Osteocyte (in vitro differentiated cells): ENCODE measurements at places on chromosomes 16 and 17.

GRCh38 chr17:56832446-56832845, 1.3 kb downstream of the C17orf67 start:
- DNase-seq = no peak

DNA sequence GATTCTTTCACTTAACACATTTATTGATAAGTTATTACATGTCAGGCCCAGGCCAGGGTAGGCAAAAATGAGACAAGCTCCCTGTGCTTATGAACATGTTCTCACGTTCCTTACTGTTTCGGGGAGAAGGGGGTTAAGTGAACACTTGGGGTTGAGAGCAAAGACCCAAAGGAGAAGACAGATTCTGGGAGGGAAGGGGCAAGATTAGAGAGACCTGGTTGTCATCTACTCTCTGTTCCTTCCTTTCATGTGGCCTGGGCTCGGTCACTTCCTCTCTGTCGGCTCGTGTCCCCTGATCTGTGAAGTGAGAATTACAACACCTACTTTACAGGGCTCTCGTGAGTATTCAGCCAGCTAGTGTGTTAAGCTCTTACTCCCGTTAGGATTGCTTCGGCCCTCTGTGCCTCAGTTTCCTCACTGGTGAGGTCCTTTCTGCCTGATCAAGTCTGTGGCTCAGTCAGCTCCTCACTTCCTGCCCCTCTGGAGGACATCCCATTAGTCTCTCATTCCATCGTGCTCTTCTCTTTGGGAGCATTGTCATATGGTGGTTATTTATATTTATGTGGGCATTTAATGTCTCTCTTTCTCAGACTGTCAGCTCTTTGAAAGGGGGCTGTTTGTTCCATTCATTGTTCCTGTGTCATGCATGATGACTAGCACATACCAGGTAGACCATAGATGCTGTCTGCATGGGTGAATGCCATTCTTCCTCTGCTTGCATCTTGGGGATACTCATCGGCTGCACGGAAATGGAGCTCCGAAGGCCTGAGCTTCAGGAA, 38.9 kb downstream of the PLCG2 start:
- DNase-seq = no peak

- no peak for DNase-seq
These were observed 1.6 kb upstream of the MRPL58 start for GRCh38 chr17:75010683-75011400.

DNA sequence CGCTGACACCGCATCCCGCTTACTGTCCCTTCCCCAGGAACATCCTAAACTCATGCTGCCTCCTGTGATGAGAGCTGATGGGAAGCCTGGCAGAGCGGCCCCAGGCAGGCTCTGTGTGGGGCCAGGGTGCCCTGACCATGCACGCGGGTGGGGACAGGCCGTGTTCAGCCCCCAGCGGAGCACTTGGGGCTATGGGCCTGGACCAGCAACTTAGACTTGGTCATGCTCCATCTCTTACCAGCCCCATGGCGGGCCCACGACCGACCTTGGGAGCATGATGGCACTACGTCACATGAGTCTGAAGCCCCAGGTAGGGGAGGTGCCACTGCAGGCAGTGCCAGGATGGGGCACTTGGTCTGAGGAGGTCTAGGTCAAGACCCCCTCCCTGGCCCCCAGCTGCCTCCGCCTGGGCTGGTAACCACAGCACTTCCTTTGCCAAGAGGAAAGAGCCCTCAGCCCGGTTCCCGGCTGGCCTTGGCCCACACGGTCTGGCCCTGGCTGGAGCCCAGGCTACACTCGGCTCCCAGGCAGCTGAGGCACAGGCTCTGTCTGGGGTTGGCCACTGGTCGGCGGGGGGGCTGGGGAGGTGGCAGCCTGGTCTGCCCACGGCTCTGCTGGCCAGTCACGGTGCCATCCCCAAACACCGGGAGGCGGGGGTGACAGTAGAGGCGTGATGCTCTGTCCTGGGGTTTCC, 25.7 kb downstream of the BAHCC1 start:
- no peak for DNase-seq

DNA sequence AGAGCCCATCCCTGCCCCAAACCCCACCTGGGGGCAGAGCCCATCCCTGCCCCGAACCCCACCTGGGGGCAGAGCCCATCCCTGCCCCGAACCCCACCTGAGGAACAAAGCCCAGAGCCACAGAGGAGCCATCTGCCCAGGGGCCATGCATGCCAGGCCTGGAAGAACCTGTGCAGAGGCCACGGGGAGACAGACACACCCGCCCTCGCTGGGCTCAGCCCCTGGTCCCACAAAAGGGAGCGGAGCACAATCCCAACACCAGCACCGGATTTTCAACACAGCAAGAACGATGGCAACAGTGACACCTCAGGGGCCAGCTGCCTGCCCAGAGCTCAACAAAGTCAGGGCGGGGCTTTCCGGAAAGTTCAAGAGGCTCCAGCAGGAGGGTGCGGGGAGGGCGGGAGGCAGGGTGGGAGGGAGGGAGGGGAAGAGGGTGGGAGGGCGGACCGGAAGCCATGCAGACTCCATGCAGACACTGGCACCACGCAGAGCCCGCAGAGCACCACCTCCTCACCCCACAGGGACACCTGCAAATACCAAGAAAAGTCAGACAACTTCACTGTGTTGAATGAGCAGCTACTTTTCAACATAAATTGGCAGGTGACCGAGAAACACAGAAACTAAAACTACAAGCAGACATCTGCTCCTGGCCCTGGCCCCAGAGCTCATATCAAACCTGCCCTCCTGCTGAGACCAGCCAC, 27.9 kb upstream of the C16orf95 start:
- DNase-seq = no peak

DNA sequence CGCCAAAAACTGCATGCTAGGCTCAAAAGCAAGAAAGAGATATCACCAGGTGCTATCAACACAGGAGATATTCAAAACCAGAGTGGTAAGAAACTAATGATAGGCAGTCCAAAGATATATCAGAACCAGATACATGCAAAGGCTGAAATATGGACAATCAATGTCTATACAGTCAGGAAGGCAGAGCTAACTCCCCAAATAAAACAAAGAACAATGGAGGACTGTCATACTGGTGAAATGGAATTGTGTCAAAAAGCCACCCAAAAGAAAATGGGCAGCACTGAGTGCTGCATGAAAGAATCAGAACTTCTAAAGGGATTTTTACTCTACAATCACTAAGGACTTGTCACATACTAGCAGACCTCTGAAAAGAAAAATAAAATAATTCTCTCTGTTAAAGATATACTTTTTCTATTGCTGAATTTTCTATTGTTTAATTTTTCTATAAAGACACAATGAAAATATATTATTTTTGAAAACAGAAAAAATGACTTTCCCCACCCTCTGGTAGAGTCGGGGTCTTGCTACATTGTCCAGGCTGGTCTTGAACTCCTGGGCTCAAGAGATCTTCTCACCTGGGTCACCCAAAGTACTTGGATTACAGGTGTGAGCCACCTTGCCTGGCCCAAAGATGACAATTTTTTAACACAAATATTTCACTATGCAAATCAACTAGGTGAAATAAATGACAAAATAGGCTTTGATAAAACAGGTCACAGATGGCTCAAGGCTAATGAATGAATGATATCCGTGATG, 98.2 kb downstream of the USP32 start:
- no peak for DNase-seq

- no peak for DNase-seq
These were observed 3.3 kb upstream of the AXIN2 start for GRCh38 chr17:65564793-65565192.

GRCh38 chr16:11121914-11122692, 133.9 kb downstream of the SOCS1 start:
- DNase-seq = no peak

DNA sequence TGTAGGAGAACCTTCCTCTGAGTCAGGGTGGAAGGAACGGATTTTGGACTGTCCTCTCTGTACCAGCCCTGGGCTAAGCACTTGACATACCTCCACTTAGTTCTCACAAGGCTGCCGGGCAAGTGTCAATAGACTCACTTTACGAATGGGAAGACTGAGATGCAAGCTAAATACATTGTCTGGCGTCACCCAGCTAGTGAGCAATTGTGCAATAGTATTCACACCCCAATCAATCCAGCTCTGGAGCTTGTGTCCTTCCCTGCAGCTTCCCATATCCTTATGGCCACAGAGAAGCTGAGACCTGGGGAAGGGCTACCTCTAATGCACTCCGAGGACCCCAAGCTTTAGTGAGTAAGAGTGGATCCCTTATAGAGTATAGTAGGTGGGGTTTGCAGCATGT, 39.8 kb downstream of the SLC6A2 start:
- no peak for DNase-seq
